ENCODE measurements at places on chromosomes 3 and 15. TPM values are rescaled to one million over a fixed set of nuclear protein-coding genes. Genes with fewer than 3 reads are reported as not detected.

DNA sequence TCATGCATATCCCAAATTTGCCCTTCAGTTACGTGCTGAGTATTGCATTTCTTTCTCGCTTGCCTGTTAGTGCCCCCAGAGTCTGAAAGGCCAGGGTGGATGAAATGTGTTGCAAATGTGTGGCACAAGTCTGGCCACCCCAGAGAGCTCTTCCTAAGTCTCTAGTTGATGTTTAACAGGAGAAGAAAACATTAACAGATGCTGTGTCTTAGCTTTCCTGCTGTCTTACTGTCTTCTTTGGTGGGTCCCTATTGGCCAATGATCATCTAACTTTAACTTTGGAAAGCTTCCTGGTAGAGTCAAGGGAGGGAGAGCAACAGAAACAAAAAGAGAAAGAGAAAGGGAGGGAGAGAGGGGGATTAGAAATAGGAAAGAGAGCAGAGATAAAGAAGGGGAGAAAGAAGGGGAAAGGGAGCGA lies 76.7 kb upstream of the P3H2 start:
- H3K36me3 ChIP-seq: no peaks in the 10 kb centered on the region
- H3K4me3 ChIP-seq: no peak overlapping the region
- no peak overlapping the region for H3K27ac ChIP-seq
- no peaks in the 10 kb centered on the region for H3K4me1 ChIP-seq
- no peaks in the 10 kb centered on the region for H3K27me3 ChIP-seq

- H3K4me3 ChIP-seq: no peak overlapping the region
- H3K27ac ChIP-seq: peak overlapping the region; percentile 67
- H3K36me3 ChIP-seq: no peaks in the 10 kb centered on the region
- H3K27me3 ChIP-seq: no peaks in the 10 kb centered on the region
- no peak for DNase-seq
These were observed 133.9 kb downstream of the LRRC28 start for GRCh38 chr15:99385005-99385669.

Gene THPO
- not detected for total RNA-seq

DNA sequence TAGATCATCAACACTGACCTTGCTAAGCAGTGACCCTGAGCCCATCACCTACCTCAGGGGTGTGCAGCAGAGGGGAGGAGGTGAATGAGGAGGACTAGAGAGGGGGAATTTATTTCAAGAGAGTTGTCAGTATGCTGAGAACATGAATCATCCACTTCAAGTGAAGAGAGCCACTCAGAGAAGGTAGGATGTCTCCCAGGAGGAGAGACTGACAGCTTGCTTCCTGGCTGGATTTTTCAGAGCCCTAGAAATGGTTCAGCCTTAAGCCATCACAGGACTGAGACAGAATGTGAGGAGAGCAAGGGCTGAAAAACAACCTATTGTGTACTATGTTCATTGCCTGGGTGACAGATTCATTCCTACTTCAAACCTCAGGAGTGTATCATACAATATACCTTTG lies 34.8 kb downstream of the CCNL1 start:
- no peaks in the 10 kb centered on the region for H3K27me3 ChIP-seq
- H3K27ac ChIP-seq: peak overlapping the region; percentile 70
- peaks cover 12% of the 10 kb centered on the region for H3K4me1 ChIP-seq
- no peak for DNase-seq

DNA sequence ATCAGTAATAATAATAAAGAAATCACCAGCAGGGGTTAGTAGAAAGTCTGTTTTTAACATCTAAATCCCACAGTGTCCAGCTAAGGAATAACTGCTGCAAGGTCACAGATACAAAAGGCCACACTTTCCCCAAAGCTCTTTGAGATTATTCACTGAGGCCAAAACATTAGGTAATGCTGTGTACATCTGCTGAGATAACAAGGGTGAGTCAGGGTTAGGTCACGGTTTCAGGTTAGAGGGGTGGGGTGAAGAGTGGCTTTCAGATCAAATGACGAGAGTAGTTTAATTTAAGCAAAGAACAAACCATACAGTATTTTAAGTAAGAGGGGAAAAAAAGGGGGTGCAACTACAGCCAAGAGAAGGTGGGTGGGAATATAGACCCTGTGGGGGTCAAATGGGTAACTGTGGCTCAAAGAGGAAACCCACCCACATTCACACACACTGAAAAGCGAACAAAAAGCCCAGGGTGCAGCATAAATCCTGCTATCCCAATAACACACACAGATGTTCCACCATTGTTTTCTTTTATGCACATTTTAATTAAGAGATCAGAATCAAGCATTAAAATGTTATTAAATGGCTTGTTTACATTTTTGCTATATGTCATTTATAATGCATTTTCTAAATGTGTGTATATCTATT lies 412.9 kb downstream of the TIGIT start:
- H3K4me3 ChIP-seq: no peak overlapping the region
- H3K27me3 ChIP-seq: no peaks in the 10 kb centered on the region
- DNase-seq: no peak
- H3K36me3 ChIP-seq: no peaks in the 10 kb centered on the region

DNA sequence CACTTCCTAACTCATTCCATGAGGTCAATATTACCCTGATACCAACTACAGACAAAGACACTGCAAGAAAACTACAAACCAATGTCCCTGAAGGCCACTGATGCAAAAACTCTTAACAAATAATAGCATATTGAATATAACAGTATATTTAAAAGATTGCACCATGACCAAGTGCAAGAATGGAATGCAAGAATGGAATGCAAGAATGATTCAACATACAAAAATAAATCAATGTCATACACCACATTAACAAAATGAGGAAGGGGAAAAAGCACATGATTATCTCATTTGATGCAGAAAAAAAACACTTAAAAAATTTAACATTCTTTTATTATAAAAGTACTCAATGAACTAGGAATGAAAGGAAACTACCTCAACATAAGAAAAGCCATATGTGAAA lies 463.1 kb upstream of the NECTIN3 start:
- no peak for DNase-seq
- H3K27ac ChIP-seq: no peak overlapping the region
- no peak overlapping the region for H3K4me3 ChIP-seq
- no peaks in the 10 kb centered on the region for H3K4me1 ChIP-seq
- no peaks in the 10 kb centered on the region for H3K36me3 ChIP-seq

Gene GP5
- not detected for total RNA-seq

DNA sequence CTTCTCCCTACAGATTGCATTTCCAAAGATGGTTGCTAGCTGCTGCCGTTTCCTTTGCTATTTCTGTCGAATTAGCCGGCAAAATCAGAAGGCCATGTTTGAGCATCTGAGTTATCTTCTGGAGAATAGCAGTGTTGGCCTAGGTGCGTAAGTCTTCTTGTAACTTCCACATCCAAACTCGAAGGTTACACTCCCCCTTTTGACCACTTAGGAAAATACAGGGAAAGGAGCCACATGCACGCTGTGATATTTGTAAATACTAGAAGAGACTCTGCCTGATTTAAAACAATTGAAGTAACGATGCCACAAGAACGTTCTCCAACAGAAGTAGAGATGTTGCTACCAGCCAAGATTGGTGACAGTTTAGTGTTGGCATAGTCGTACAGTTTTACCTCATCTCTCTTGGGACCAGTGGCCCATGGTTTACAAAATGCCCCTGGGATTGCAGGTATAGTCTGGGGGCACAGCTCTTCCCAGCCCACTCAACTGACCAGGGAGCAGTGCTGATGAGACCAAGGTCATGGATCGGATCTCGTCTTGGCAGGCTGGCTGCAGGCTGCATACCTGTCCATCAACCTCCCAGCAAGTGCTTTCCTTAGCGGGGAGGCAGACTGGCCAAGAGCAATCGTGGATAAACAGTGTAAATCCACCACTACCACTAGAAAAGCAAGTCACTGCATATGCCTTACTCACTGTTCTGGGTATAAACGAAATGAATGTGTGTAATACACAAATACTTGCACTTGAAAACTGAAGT lies 268.4 kb upstream of the CHRM5 start:
- H3K4me3 ChIP-seq: no peak overlapping the region
- H3K27me3 ChIP-seq: no peaks in the 10 kb centered on the region
- no peak overlapping the region for H3K27ac ChIP-seq
- no peaks in the 10 kb centered on the region for H3K4me1 ChIP-seq

DNA sequence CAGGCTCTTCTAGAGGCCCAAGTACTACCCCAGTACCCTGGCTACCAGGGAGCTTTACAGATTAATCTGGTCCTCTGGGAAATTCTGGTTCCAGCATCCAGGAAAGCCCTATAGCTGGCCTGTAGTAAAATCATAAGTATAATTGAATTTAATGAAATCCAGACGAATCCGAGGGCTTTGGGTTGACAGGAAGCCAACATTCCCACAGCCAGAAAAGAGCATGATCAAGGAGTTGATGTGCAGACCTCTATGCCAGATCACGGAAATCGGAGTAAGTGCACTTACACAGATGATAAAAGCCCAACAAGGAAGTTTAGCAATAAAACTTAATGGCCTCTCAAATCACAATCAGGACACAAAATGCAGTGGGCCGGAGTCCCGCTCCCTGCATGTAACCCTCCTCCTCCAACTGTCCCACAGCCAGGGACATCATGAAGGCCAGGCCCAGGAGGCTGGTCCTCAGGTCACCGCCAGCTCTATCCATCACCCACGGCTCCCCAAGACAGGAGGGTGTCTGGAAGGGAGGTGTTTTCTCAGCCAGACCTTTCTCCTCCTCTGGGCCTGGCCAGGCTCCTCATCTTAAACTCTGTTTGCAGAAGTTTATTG lies 62.8 kb upstream of the SEC22A start:
- H3K27me3 ChIP-seq: no peaks in the 10 kb centered on the region
- H3K4me1 ChIP-seq: peaks cover 6% of the 10 kb centered on the region
- no peak overlapping the region for H3K4me3 ChIP-seq

GRCh38 chr3:153284282-153284938 lies 122.4 kb downstream of the RAP2B start:
- H3K27me3 ChIP-seq: no peaks in the 10 kb centered on the region
- no peak overlapping the region for H3K4me3 ChIP-seq
- no peak overlapping the region for H3K27ac ChIP-seq
- H3K36me3 ChIP-seq: no peaks in the 10 kb centered on the region
- H3K4me1 ChIP-seq: no peaks in the 10 kb centered on the region
- peak; percentile 22 for DNase-seq

- DNase-seq: no peak
- no peak overlapping the region for H3K4me3 ChIP-seq
- no peak overlapping the region for H3K27ac ChIP-seq
These were observed 52.7 kb downstream of the RPN1 start for GRCh38 chr3:128597900-128598299.

Gene ITGB5
- total RNA-seq: 125 TPM

DNA sequence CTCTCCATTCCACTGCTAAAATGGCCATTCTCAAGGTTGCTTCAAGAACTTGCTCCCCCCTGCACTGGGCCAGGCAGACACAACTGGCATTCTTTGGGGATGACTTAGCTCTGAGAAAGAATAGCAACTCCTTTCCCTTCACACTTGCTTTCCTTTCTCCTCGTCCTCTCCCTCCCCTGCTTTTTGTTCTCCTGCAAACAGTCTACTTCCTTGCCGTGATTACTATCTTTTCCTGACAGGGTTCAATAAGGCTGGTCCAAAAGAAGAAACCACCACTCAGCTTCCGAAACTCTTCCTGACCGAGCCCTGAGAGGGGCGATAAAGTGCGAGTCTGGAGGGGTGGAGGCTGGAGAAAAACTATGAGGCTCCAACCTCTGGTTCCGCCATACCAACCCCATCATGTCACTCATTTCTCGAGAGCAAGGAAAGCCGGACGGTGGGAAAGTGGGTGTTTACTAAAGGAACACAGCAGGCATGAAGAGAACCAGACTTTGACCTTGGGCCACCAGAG lies 5.0 kb downstream of the AMOTL2 start:
- H3K36me3 ChIP-seq: peaks cover 8% of the 10 kb centered on the region
- peaks cover 95% of the 10 kb centered on the region for H3K4me1 ChIP-seq
- peak overlapping the region; percentile 99 for H3K27ac ChIP-seq

DNA sequence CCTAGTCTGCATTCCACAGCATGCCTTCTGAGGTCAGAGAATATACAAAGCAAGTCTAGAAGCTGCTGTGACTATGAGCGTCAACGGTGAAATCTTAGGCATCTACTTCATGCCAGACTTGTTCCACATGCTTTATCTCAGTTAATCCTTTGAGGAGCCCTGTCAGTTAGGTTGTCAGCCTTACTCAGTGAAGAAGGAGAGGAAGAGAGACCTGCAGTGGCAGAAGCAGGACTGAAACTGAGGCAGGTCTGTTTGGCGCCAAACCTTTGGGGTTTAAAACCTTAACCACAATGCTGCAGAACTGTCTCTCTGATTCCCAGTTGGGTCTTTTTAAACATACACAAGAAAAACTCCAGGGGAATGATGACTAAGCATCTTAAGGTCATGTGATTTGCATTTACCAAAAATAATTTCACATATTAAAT lies 139.0 kb upstream of the LIPC start:
- H3K36me3 ChIP-seq: no peaks in the 10 kb centered on the region
- no peaks in the 10 kb centered on the region for H3K27me3 ChIP-seq
- H3K4me3 ChIP-seq: no peak overlapping the region
- DNase-seq: no peak

Gene TAGLN3
- total RNA-seq: 0.68 TPM

DNA sequence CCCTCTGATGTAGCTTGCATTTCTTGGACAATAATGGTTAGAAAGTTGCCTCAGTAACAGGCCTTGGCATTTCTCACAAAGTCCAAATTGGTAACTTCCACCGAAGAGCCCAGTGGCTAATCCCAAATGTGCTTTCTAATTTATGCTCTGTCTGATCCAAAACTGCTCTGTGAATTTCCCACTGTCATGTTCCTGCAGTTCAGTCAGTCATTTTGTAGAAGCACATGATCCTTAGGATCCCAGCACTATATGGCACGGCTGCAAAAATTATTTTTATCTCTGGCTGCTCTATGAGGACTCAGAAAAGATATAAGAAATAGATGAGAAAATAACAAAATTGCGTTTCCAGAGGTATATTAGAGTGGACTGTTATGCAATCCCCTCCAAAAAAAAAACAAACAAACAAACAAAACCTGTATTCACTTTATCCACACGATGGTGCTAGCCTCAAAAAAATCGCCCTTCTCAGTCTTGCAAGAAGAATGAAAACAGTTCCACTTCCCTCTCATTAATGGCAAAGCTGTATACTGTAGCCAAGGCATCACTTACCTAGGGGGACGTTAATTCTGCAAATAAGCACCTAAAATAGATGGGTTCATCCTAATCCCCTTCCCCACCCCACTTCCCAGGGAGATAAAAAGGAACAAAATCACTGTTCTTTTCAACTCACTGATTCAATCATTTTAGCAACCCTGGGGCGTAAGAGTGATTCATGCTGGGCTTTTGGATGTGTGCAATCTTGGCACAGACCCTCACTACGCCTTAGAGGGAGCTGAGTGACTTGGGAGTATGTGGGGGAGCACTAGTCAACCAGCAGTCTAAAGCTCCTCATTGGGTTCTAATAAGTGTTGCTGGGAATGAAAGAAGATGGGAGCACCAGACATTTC lies 61.3 kb downstream of the TMCO5A start:
- H3K4me3 ChIP-seq: no peak overlapping the region
- H3K36me3 ChIP-seq: no peaks in the 10 kb centered on the region
- H3K27me3 ChIP-seq: no peaks in the 10 kb centered on the region
- no peak overlapping the region for H3K27ac ChIP-seq
- DNase-seq: no peak
- no peaks in the 10 kb centered on the region for H3K4me1 ChIP-seq

DNA sequence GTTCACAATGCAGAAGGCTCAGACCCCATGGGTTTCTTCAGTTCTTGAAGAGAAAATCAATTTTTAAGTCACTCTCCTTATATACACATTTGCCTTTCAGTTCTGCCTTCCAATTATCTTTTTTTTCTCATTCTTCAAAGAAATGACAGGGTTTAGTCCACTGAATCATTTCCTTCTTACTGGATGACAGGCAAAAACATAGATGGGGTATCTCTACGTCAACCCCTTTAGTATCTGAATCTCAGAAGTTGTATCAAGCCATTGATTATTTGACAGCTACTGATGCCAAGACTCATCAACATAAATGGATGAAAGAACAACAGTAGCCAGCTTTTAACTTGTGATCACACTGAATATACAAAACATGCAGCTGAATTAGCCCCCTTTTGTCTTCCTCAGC lies 6.5 kb downstream of the ATOSA start:
- H3K4me1 ChIP-seq: peaks cover 12% of the 10 kb centered on the region
- no peak overlapping the region for H3K27ac ChIP-seq
- DNase-seq: no peak
- H3K27me3 ChIP-seq: no peaks in the 10 kb centered on the region
